ENCODE measurements at places on chromosomes 5 and 9. TPM values are rescaled to one million over a fixed set of nuclear protein-coding genes. Genes with fewer than 3 reads are reported as not detected.

The SETD9 gene
- 10.4 TPM for total RNA-seq

The SPATA6L gene
- 0.69 TPM for total RNA-seq

The GCNT4 gene
- 0.79 TPM for total RNA-seq

The NR4A3 gene
- 0.17 TPM for total RNA-seq

The GFRA3 gene
- total RNA-seq = not detected

- DNase-seq = no peak
Measured at GRCh38 chr5:142572006-142572405, 113.9 kb downstream of the FGF1 start.

GRCh38 chr9:5556101-5556705, 45.9 kb downstream of the PDCD1LG2 start:
- no peak for DNase-seq

DNA sequence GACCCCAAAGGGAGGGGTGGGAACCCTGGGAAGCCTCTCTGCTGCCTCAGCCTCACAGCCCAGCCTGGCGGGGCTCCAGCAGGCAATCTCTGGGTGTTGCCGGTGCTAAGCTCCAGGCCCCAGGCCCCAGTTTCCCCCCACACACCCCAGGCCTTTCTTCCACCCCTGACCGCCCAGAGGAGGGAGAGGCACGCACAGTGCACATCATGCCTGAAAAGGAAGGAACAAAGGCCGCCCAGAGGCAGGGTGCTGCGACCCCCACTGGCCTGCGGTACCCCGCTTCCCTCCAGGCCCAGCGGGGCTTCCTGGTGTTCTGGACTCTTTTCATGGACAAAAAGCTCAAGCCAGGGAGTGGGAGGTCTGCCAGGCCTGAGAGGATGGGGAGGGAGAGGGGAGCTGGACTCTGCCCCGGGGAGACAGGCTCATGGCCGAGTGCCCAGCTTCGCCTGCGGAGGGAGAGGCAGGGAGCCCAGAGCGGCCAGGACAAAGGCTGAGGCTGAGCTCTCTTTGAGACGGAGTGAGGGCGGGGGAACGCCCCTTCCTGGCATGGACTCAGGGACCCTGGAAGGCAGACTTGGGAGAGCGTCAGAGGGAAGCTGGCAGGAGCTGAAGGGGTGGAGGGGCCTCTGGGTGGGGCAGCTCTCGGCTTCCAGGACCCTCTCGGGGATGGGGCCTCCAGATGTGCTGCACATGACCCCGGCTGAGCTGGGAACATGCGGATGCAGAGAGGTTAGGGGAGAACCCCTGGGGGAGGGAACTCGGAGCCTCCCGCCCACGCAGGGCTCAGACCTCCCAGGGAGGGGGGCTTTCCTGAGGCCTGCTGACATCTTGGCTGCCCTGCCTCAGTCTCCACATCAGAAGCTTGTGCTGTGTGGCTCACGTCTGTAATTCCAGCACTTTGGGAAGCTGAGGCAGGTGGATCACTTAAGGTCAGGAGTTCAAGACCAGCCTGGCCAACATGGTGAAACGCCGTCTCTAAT, 1.8 kb upstream of the ENTPD2 start:
- peak; percentile 85 for DNase-seq

GRCh38 chr5:124599028-124599973, 147.1 kb downstream of the ZNF608 start:
- peak; percentile 83 for DNase-seq

- DNase-seq = no peak
Measured at GRCh38 chr5:170619869-170620268, 116.0 kb downstream of the KCNIP1 start.

DNA sequence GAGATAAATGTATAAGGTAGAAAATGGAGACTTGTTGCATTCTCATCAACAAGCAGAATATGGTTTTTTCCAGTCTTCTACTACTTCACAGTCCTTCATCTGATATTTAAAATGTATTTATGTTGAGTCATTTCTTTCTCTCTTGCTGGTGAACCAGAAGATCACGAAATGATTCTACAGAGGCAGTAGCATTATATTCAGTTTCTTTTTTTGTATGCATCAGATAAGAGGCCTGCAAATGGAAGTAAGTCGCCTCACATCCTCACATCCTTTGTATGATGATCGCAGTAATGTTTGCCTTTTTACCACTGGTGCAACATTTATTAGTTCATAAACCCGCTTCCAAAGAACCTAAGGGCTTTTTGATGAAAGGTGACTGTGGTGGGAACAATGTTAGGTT, 22.1 kb upstream of the IL13 start:
- no peak for DNase-seq

DNA sequence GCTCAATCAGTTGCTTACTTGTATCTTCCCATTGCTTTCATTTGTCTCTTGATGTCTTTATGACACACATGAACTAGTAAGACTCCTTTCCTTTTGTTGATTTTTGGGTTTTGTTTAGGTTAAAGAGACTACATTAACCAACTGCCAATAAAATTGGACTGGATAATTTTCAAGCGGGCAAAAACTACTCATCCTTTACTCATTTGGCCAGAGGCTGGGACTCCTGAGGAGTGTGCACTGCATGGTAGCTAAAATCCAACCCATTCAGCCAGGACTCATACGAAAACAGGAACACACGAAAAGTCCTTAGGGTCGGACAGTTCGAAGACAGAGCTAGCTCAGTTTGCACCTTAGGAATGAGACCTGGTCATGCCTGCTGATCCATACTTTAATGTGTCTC, 6.0 kb downstream of the SLC46A2 start:
- DNase-seq = peak; percentile 56
